Central memory CD8-positive, alpha-beta T cell (primary cell): ENCODE measurements at places on chromosomes 7 and 10.

DNA sequence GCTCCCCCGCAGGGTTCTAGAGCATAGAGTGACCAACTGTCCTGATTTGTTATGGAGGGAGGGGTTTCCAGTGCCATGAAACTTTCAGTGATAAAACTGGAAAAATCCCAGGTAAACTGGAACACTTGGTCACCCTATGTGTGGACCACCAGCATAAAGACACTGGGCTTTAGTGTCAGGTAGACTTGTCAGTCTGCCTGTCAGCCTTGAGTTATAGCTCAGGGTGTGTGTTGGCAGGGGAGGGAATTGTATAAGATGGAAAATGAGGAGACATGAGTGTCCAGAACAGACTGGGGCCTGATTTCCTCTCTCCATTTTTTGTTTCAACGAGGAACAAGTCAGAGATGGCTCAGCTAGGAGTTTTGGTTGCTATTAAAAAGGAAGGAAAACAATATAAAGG is 10.2 kb upstream of the EFCAB10 start:
- DNase-seq, result no peak

DNA sequence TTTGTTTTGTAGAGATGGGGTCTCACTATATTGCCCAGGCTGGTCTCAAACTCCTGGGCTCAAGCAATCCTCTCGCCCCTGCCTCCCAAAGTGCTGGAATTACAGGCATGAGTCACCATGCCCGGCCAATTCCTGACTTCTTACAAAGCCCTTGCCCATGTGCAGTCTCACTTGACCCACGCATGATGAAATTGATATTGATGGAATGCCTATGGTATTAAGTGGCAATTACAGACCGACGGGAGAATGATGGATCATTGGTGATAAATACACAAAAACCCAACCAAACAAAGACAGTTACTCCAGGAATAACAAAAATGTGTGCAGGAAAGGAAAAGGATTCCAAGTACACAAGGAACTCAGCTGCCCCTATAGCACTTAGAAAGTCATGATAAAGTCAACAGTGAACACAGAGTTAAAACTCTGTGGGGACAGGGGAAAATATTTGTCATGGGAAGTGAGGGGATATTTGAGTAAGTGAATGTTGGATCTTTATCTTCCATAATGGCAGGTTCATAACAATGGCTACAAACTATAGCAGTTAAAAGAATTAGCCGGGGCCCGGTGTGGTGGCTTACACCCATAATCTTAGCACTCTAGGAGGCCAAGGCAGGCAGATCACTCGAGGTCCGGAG is 21.6 kb downstream of the HIP1 start:
- DNase-seq, result no peak

DNA sequence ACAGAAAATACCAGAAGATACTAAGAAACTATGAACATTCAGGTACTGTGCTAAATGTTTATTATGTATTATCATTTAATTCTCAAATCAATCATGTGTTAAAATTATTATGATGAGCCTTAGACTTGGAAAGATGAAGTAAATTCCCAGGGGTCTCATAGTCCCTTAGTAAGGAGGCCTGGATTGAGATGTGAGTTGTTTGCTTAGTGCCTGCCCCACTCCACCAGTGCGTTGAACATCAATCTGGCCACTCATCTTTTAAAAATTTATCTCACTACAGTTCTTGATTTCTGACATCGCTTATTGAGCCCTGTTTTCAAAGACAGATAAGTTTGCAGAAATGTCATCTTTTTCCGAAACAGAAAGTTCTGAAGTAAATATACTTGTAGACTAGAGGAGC is 618.4 kb upstream of the SEMA3D start:
- DNase-seq, result no peak

DNA sequence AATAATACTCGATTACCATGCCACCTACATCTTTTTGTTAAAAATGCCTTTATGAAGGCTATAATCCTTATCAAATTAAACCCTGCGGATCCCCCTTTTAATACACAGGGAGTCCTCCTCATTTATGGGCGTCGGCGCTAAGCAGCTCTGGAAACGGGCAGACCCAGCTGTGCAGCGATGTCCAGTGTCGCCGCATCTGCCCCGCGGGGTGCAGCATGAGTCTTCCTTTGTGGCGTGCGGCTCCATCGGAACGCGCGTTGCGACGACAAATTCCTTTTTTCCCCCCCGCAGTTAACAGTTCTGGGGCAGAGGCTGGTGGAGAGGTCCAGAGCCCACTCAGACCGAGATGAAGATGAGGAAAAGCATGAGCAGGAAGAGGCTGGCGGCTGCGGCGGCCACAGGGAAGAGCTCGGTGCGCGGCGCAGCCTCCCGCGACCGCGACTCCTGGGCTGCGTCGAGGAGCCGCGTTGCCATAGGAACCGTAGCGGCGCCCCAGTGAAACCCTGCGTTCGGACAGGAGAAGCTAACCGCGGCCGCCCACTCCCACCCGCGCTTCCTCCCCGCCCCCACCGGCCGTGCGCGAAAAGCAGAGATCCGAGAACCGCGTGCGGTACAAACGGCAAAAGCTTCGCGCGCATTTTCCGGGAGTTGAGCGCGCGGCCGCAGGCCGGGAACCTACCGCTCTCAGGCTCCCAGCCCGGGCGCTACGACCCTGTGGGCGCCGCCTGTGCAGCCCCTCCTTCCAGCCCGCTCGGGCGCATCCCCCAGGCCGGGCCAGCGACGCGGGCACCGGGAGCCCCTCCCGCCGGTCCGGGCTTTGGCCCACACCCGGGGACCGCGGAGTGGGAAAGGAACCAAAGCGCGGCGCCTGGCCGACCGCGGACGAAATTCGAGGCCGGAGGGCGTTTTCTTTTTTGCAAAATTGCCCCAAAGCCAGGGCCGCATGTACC is 130.6 kb downstream of the SPAG6 start:
- DNase-seq, result no peak

GRCh38 chr7:133912916-133913697 is 214.0 kb upstream of the LRGUK start:
- no peak for DNase-seq

DNA sequence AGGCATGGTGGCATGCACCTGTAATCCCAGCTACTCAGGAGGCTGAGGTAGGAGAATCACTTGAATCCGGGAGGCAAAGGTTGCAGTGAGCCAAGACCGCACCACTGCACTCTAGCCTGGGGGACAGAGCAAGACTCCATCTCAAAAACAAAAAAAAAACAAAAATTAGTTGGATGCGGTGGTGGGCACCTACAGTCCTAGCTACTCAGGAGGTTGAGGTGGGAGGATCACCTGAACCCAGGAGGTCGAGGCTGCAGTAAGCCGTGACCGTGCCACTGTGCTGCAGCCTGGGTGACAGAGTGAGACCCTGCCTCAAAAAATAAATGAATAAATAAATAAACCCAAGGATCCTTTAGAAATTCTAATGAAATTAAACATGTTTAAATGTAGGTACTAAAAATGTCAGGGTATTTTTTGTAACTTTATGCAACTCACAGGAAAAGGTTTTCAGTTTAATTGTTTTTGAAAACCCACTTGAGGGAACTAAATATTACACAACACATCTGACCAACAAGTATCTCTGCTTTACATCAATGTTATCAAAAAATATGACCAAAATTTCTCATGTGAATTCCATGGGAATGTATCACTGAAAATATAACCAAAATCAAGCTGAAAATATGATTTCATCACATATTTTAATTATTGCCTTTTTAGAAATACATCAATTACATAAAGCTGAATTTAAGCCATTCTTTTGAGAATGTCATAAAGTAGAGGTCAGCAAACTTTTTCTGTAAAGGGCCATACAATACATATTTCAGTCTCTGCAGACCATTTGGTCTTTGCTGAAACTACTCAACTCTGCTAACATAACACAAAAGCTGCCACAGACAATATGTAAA is 23.9 kb downstream of the UPF2 start:
- DNase-seq, result no peak

DNA sequence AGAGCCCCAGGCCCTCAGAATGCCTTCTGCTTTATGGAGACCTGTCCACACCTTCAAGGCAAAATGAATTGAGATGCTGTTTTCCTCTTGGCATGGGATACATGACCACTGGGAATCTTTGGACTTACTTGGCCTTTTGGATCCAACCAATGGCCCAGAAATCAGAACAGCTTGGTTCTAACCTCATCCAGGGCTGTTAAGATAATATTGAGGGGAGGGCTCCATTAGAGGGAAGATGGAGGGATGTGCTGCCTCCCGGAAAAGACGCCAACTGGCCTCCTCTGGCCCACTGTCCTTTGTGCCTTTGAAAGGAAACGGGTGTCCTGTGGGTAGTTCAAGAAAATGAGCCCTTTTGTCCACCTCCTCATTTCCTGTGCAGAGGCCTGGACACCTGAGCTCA is 530.9 kb downstream of the KCNMA1 start:
- no peak for DNase-seq

DNA sequence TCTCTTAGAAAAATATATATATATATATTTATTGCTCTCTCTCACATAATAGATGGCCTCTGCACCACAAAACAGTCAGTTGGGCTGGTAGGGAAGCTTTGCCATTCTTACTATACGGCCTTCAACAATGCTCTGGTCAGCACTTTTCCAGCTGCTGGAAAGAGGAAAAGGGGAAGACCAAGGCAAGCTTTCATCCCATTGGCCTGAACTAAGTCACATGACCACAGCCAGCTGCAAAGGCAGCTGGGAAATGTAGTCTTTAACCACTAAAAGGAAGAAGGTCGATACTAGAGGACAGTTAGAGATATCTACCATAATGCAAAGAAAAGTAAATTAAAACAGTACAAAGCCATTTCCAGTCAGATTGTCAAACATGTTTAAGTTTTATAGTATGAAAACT is 58.4 kb upstream of the MACROH2A2 start:
- no peak for DNase-seq

DNA sequence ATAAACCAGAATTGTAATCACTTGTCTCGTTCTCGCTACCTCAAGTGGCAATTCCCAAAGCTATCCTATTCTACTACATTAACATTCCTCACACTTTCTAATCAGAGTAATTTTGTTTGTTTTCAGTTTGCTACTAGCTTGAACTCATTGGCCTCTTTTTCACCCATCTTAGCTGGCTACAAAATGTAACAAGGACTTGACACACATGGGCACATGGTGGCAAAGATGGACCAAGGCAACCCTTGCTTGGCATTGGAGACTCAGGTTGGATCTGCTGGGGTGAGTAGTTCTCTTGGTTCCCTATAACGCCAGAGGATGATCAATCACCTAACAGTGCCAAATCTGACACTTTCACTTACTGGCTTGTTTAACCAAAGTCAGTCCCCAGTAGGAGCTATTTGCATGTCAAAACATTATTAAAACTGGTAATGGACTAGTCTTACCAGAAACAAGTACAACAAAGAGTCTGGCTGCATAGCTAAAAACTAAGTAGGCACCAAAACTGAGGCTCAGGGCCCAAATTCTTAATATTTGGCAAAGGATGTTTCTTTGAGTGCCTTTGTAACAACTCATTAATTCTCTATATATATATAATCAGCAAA is 1.9 kb downstream of the USP6NL start:
- no peak for DNase-seq

DNA sequence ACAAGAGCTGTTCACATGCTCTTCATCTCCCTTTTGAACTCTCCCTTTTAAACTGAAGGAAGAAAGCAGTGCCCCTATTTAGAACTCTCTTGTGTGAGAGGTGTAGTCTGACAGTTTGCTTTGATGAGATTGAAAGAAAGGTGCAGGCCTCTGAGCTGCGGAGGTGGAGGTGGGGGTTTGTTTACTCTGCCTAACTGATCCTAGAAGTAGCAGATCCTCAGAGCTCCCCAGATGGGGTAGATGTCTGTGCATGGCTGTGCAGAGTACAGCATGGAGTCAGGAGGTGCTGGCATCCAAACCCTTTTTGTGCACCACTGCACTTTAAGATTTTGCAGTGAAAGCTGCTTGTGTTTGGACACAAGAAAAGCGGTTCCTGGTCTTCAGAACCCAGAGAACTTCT is 58.3 kb downstream of the MINDY4 start:
- no peak for DNase-seq

- DNase-seq, result peak; percentile 50
Measured at GRCh38 chr10:114544045-114544659, 113.9 kb downstream of the ABLIM1 start.

GRCh38 chr10:128382225-128382624 is 256.0 kb upstream of the MKI67 start:
- no peak for DNase-seq

DNA sequence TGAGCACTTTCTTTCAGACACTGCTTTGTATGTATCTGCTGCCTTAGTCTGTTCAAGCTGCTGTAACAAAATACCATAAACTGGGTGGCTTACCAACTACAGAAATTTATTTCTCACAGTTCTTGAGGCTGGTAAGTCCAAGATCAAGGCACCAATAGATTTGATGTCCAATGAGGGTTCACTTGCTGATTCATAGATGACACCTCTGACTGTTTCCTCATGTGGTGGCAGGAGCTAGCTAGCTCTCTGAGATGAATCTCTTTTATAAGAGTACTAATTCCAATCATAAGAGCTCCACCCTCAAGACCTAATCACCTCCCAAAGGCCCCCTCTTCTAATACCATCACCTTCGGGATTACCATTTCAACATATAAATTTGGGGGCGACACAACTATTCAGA is 76.6 kb upstream of the ADO start:
- DNase-seq, result no peak

DNA sequence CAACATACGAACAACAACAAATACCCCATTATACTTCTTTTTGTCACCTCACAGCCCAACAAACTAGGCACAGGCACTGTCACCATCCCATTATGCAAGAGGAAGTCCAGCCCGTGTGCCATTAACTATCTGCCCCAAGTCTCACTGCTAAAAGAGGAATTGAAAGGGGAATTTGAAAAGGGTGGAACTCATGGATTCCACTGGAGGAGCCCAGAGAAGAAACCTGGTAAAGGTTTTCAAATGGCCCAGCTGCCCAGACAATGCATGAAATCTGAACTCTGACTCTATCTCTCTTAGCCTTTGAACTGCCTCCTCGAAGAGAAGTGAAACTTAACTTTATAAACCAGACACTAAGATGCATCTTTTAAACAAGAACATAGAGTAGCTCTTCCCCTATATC is 130.0 kb downstream of the PLXNA4 start:
- DNase-seq, result no peak

DNA sequence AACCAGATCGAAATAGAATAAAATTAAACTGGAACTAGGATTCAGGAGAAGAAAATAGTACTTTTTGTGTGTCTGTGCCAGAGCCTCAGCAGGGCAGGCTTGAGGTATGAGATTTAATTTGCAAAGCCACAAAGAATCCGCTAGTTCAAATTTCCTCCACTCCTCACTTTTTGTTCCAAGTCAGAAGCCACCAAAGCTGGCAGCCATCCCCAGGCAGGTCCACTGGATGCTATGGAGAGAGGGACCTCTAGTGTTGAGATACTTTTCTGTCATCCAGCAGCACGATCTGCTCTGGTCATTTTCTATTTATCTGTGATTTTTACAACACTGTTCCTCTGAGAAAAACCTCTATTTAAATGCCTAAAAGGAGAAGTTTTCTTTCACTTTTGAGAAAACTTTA is 147.9 kb upstream of the FRMD4A start:
- no peak for DNase-seq

DNA sequence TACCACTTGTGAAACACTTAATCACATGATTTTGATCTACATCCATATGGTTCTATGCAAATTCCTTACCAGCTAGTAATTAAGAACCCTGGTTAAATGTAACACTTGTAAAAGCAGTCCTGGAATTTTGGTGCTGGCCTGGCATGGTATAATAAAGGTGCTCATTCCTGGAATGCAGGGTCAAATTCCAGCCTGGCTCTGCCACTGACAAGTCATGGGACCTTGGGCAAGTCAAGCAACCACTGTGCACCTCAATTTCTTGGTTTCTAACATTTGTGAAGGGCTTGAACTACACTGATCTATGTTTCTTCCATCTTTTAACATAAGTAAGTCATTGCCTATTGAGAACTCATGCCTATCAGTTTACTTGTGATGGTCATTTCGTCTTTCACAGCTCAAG is 91.9 kb upstream of the PIK3CG start:
- DNase-seq, result no peak
